Nephron progenitor cell (in vitro differentiated cells): ENCODE measurements at places on chromosomes 3 and 15.

DNA sequence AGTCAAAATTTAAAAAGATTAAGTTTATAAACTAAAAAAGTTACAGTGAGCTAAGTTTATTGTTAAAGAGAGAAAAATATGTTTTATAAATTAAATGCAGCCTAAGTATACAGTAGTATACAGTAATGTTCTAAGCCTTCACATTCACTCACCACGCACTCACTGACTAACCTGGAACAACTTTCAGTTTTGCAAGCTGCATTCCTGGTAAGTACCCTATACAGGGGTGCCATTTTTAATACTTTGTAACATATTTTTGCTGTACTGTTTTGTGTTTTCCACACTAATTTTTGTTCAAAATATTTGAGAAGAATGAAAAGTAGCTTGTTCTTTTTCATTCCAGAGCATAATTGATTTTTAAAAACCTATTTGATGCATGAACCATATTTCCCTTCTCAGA is 524.9 kb downstream of the RBMS3 start:
- DNase-seq: no peak

- no peak for DNase-seq
Observed at GRCh38 chr3:112048911-112049310, 14.4 kb downstream of the TMPRSS7 start.

DNA sequence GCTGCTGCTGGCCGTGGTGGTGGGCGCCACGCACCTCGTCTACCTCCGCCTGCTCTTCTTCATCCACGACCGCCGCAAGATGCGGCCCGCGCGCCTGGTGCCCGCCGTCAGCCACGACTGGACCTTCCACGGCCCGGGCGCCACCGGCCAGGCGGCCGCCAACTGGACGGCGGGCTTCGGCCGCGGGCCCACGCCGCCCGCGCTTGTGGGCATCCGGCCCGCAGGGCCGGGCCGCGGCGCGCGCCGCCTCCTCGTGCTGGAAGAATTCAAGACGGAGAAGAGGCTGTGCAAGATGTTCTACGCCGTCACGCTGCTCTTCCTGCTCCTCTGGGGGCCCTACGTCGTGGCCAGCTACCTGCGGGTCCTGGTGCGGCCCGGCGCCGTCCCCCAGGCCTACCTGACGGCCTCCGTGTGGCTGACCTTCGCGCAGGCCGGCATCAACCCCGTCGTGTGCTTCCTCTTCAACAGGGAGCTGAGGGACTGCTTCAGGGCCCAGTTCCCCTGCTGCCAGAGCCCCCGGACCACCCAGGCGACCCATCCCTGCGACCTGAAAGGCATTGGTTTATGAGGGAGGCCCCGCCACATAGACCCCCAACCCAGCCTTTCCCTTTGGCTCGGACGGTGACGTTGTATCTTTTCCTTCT is 1.1 kb downstream of the GPR27 start:
- no peak for DNase-seq

- no peak for DNase-seq
Observed at GRCh38 chr3:10550705-10551104, 45.3 kb upstream of the ATP2B2 start.

DNA sequence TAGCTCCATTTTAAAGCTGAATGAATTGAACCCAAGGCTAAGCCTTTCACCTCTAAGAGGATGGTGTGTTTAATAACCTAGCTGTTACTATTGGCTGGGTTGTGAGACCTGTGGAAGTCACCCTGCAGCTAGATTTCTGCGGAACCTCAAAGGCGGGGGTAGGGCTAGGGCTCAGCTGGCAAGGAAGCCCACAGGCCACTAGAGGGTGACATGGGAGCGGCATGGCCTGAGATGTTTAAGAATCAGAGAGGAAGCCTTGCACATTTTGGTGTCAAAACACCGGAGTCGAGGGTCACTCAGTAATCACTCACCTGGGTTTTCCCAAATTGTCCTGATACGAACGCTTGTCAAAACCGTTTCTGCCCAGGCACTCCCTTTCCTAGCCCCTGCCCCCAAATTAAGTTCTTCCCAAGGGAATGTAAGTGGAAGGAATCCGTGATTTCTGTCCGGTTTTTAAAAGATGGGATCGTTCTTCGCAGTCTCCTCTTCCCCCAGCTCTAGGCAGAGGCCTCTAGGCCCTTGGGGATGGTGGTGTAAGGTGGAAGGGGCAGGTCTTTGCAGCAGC is 3.8 kb upstream of the ACAD9 start:
- DNase-seq: peak; percentile 51

DNA sequence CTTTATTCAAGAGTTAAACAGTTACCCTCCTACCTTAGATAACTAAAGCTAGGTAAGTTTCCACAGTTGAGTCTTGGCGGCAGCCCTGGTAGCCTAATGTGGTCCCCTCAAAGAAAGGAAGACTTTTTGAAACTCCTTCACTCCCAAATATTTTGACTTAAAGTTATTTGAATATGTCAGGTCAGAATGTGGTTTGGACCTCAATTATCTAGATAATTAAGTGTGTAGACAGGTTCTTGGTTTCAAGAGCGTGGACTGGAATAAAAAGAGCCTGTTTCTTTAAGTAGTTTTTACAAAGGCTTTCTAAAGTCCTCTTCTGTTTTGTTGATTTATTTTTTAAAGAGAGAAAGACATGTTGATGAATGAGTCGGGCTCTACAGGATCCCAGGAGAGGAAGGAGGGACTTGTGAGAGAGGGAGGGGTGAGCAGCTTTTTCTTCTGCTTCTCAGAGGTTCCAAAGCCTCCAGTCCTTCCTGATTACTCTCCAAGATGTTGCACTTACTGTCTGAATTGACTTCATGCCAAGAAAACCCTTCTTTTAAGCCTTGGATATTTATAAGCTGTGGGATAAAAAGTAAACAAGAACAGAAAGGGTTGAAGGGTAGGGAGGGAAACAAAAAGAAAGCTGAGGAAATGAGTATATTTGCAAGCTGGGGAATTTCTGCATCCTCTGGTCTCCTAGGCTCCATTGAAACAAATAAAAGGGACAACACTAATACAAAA is 457.4 kb downstream of the IGSF11 start:
- DNase-seq: no peak

DNA sequence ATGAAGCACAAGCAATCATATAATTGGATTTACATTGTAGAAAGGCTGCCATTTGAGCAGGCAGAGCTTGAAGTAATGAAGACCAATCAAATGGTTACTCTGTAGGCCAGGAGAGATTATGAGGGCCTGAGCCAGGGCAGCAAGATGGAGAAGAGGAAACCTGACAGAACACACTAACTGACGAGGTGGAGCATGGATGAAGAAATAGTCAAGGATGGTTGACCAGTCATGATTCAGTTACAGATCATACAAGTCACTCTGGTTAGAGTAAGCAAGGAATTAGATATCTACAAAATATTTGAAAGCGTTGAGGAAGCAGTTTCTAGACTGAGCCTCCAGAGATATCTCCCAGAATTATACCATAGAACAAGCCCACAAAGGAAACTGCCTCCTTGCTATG is 101.8 kb upstream of the THSD4 start:
- no peak for DNase-seq

GRCh38 chr3:14490255-14490654 is 49.9 kb downstream of the GRIP2 start:
- DNase-seq: no peak

DNA sequence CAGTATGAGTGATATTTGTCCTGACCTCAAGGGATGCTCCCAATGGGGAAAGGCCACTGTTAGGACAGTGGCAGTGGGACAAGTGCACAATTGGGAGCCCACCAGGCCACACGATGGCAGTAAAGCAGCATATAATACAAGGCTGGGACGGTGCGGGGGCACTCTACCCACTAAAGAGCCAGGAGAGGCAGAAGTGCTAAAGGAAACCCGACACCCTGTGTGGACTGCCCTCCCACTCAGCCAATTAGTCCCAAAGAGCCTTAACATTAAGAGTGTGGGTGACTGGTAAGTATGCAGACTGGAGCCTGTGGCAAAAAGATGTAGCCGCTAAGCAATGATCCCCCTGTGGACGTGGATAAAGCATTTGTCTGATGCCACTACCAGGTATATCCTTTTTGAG is 8.2 kb upstream of the ZNF589 start:
- DNase-seq: peak; percentile 60

GRCh38 chr3:61224823-61225222 is 26.4 kb downstream of the FHIT start:
- DNase-seq: no peak

- no peak for DNase-seq
Observed at GRCh38 chr3:149198611-149199010, 23.0 kb downstream of the CP start.
